Cardiac muscle cell (in vitro differentiated cells and primary cell): ENCODE measurements at places on chromosomes 6 and 20. TPM values are rescaled to one million over a fixed set of nuclear protein-coding genes. Genes with fewer than 3 reads are reported as not detected.

The FOXA2 gene
- 0.24 TPM in 1 of 2 replicates, not detected in the other for total RNA-seq

The DSP gene
- 185 and 362 TPM in 2 replicates for total RNA-seq

The LY86 gene
- not detected in 2 replicates for total RNA-seq

The PTPRK gene
- 45.9 and 73.1 TPM in 2 replicates for total RNA-seq

The PDE7B gene
- total RNA-seq = 0.04 and 0.60 TPM in 2 replicates

The MOG gene
- total RNA-seq = 1.3 and 1.8 TPM in 2 replicates

The GLP1R gene
- 0.11 and 0.12 TPM in 2 replicates for total RNA-seq

The MAP7 gene
- total RNA-seq = 8.8 and 13.8 TPM in 2 replicates

GRCh38 chr6:129774697-129775447, 64.9 kb upstream of the ARHGAP18 start:
- peak; percentile 90 for DNase-seq
- H3K27me3 ChIP-seq = no peaks in the 10 kb centered on the region
- H3K4me1 ChIP-seq = no peaks in the 10 kb centered on the region
- H3K27ac ChIP-seq = no peak overlapping the region

DNA sequence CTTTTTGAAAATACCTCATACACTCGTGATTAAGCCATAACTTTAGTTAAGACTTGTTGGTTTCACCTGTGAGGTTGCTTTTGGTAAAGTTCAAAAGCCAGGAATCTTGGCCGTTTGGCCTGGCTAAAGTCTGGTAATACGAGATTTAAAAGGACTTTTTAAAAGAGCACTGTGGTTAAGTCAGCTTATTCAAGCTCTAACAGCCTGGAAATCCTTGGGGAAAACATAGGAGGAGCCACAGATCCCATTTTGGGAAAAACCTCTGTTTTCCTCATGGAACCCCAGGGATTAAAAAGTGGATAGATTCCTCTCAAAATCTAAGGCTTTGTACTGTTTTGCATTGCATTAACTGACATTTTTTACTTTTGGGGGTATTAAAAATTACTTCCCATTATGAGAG, 13.7 kb upstream of the SLC22A16 start:
- peaks cover under 1% of the 10 kb centered on the region for H3K4me1 ChIP-seq
- no peaks in the 10 kb centered on the region for H3K36me3 ChIP-seq
- DNase-seq = no peak
- no peaks in the 10 kb centered on the region for H3K27me3 ChIP-seq

GRCh38 chr6:35154262-35154661, 13.1 kb upstream of the TCP11 start:
- no peak overlapping the region for H3K4me3 ChIP-seq
- H3K27me3 ChIP-seq = peaks cover 5% of the 10 kb centered on the region
- DNase-seq = no peak

GRCh38 chr6:166036316-166037095, 131.1 kb downstream of the TBXT start:
- no peak overlapping the region for H3K4me3 ChIP-seq
- no peaks in the 10 kb centered on the region for H3K27me3 ChIP-seq
- no peak overlapping the region for H3K27ac ChIP-seq
- H3K36me3 ChIP-seq = no peaks in the 10 kb centered on the region
- H3K4me1 ChIP-seq = no peaks in the 10 kb centered on the region
- DNase-seq = no peak

- H3K4me3 ChIP-seq = no peak overlapping the region
- H3K36me3 ChIP-seq = no peaks in the 10 kb centered on the region
- H3K4me1 ChIP-seq = no peaks in the 10 kb centered on the region
- H3K27me3 ChIP-seq = peaks cover under 1% of the 10 kb centered on the region
- H3K27ac ChIP-seq = no peak overlapping the region
Measured at GRCh38 chr6:2861060-2861821, 19.6 kb upstream of the SERPINB1 start.

- no peak for DNase-seq
- no peak overlapping the region for H3K4me3 ChIP-seq
- H3K27ac ChIP-seq = no peak overlapping the region
Measured at GRCh38 chr20:51077686-51078060, 54.8 kb upstream of the KCNG1 start.

DNA sequence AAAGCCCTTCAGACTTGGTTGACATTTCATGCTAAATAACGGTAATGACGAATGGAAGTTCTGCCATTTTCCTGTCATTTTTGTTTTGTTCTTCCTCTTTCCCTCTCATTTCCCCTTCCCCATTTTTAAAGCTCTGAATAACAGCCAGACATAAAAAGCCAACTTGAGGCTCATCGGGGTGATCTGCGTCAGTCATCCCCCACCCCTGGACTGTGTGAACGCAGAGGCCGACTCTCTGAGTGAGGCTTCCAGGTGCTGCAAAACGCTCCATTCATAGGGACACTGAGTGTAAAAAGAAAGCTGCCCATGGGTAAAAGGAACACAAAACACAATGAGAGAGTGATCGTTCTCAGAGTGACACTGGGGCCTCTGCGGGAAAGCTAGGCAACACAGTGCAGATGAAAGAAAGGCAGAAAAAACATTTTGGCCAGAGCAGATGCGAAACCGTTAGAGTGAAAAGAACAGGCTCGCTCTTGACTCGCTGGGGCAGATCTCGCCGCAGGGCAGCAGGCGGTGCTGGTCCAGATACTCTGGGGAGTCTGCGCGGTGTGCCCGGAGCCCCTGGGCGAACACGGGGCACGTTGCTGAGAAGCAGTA, 684.8 kb downstream of the QKI start:
- H3K27me3 ChIP-seq = no peaks in the 10 kb centered on the region
- no peak overlapping the region for H3K4me3 ChIP-seq
- H3K27ac ChIP-seq = peak overlapping the region; percentile 2
- H3K36me3 ChIP-seq = no peaks in the 10 kb centered on the region

DNA sequence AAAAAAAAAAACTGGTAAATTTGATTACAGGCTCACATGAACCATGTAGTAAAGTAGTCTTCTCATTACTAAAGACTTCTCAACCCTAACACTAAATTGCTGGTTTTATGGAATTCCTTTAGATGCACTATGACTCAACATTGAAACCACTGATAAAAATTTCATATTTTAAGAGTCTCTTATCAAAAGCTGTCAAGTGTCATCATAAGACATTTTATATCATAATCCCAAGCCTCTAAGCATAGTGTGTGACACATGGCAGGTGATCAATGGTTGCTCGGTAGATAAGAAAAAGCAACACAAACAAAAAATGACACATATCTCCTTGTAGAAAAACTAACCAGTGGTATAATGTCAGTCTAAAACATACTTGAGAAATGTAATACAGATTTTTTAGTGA, 258.4 kb downstream of the RNGTT start:
- H3K27ac ChIP-seq = no peak overlapping the region
- H3K36me3 ChIP-seq = no peaks in the 10 kb centered on the region
- no peaks in the 10 kb centered on the region for H3K27me3 ChIP-seq

DNA sequence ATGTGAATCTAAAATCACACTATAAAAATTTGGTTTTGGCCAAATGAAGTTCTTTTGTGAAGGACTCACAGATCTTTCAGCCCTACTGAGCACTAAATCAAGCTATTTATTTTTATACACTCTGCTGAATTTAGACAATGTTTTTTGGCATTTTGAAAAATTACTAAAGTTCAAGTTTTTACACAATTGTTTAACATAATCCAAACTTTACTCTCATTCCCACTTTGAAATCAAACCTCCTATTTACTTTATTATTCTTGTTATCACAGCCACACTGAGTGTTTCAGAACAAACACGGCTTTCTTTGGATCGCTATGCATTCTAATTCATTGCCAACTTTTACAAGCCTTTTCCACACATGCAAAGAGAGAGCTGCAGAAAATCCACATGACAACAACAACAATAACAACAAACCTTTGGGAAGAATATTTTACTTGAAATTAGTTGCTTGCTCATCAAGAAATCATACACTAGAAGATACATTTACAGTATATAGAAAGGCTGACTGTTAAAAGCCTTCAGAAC, 49.1 kb upstream of the TMEM30A start:
- no peaks in the 10 kb centered on the region for H3K27me3 ChIP-seq
- H3K36me3 ChIP-seq = peaks cover 23% of the 10 kb centered on the region
- peaks cover 14% of the 10 kb centered on the region for H3K4me1 ChIP-seq
- H3K4me3 ChIP-seq = no peak overlapping the region
- H3K27ac ChIP-seq = peak overlapping the region; percentile 41

DNA sequence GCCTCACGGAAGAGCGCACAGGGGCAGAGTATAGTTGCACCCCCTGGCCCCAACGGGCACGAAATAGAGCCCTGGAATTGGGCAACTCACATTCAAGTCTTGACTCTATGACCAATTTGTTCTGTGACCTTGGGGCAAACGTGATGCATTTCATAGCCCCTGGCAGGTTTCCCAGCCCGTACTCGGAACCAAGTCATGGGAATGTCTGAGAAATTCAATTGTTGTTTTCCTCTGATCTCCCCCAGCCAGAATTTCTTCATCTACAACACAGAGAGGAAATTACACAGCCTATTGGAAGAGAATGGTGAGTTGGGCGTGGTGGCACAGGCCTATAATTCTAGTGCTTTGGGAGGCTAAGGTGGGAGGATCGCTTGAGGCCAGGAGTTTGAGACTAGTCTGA, 322.3 kb upstream of the SULF2 start:
- H3K36me3 ChIP-seq = no peaks in the 10 kb centered on the region
- DNase-seq = peak; percentile 95
- no peak overlapping the region for H3K4me3 ChIP-seq
- H3K4me1 ChIP-seq = no peaks in the 10 kb centered on the region

DNA sequence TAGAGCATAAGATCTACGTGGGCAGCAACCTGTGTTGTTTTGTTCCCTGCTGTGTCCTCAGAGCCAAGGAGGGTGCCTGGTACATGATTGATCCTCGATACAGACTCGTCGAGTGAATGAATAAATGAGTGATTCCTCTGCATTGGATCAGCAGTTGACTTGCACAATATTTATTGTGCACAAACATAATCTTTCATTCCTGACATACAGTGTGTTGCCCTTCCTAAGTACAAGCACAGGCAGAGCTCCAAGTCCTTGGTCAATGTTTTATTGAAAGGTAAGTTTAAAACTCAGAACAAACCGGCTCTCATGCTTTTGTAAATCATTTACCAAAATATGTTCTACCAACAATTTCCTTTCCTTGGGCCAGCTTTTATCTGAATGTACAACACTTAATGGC, 57.4 kb downstream of the STMND1 start:
- no peaks in the 10 kb centered on the region for H3K27me3 ChIP-seq
- DNase-seq = no peak
- H3K4me1 ChIP-seq = peaks cover 5% of the 10 kb centered on the region

GRCh38 chr6:49736017-49736508, 8.1 kb downstream of the CRISP3 start:
- no peaks in the 10 kb centered on the region for H3K4me1 ChIP-seq
- no peak overlapping the region for H3K4me3 ChIP-seq
- no peaks in the 10 kb centered on the region for H3K36me3 ChIP-seq
- no peaks in the 10 kb centered on the region for H3K27me3 ChIP-seq
- no peak overlapping the region for H3K27ac ChIP-seq
- no peak for DNase-seq

DNA sequence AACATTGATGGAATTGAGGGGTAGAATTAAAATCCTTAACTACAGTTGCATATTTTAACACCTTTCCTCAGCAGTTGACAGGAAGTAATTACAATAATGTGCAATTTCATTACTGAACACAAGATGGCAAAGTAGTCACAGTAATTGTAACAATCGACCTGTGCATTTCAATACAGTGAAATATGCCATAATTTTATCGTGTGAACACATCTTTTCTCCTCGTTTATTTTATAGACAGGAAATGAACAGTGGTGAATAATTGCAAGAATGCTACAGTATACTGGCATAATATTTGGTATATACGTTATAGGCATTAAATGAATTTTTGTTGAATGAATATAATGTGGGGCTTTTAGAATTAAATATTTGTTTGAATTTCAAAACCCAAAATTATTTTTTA, 25.0 kb downstream of the CYB5R4 start:
- no peaks in the 10 kb centered on the region for H3K36me3 ChIP-seq
- no peak overlapping the region for H3K27ac ChIP-seq
- H3K27me3 ChIP-seq = no peaks in the 10 kb centered on the region
- H3K4me3 ChIP-seq = no peak overlapping the region

- H3K27ac ChIP-seq = peak overlapping the region; percentile 18
- no peak for DNase-seq
- H3K36me3 ChIP-seq = no peaks in the 10 kb centered on the region
Measured at GRCh38 chr20:46221256-46221833, 87.0 kb downstream of the CDH22 start.

DNA sequence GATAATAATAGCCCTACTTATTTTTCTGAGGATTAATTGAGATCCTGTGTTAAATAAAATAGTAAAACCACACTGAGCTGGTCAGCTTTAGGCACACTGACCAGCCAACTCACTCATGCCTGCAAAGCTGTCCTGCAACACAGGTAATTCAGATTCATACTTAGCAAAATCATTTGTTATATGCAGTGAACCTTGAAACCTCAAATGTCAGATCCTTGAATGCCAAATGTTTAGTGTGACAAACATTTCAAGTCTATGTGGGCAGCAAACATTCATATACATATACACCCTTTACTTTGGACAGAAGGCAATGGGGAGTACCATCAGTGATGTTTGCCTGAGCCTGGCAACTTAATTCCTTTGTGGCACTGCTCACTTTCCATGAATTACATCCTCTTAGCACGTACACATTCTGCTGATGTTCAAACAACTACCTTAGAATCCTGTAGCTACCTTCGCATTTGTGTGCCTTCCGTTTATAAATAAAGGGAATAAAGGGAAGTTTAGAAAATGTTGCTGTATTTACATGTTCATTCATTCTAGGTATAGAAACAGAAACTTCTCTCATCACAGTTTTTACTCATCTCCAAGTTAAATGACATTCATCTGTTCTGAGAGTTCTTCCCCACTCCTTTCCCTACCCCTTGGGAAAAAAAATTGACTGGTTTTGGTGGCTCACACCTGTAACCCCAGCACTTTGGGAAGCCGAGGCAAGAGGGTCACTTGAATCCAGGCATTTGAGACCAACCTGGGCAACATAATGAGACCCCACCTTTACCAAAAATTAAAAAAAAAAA, 140.8 kb downstream of the ZFAND3 start:
- H3K4me3 ChIP-seq = no peak overlapping the region
- no peaks in the 10 kb centered on the region for H3K36me3 ChIP-seq
- H3K27ac ChIP-seq = no peak overlapping the region
- no peaks in the 10 kb centered on the region for H3K27me3 ChIP-seq
- no peak for DNase-seq
- peaks cover 12% of the 10 kb centered on the region for H3K4me1 ChIP-seq

GRCh38 chr6:42158011-42158410, 15.2 kb upstream of the GUCA1A start:
- DNase-seq = peak; percentile 11
- H3K27me3 ChIP-seq = no peaks in the 10 kb centered on the region
- peaks cover 6% of the 10 kb centered on the region for H3K4me1 ChIP-seq
- no peak overlapping the region for H3K4me3 ChIP-seq
- H3K36me3 ChIP-seq = no peaks in the 10 kb centered on the region

GRCh38 chr20:4817230-4817671, 95.5 kb downstream of the PRND start:
- peaks cover 25% of the 10 kb centered on the region for H3K27me3 ChIP-seq
- no peak overlapping the region for H3K4me3 ChIP-seq
- no peaks in the 10 kb centered on the region for H3K4me1 ChIP-seq
- no peaks in the 10 kb centered on the region for H3K36me3 ChIP-seq
- H3K27ac ChIP-seq = no peak overlapping the region

- no peaks in the 10 kb centered on the region for H3K27me3 ChIP-seq
- no peaks in the 10 kb centered on the region for H3K4me1 ChIP-seq
- no peak overlapping the region for H3K4me3 ChIP-seq
- DNase-seq = no peak
Measured at GRCh38 chr6:108618623-108619152, 58.0 kb downstream of the FOXO3 start.
